ENCODE measurements at places on chromosomes 12 and 14. TPM values are rescaled to one million over a fixed set of nuclear protein-coding genes. Genes with fewer than 3 reads are reported as not detected.
A peak's percentile ranks its signal among the peaks of the same experiment; 100 is the strongest.

DNA sequence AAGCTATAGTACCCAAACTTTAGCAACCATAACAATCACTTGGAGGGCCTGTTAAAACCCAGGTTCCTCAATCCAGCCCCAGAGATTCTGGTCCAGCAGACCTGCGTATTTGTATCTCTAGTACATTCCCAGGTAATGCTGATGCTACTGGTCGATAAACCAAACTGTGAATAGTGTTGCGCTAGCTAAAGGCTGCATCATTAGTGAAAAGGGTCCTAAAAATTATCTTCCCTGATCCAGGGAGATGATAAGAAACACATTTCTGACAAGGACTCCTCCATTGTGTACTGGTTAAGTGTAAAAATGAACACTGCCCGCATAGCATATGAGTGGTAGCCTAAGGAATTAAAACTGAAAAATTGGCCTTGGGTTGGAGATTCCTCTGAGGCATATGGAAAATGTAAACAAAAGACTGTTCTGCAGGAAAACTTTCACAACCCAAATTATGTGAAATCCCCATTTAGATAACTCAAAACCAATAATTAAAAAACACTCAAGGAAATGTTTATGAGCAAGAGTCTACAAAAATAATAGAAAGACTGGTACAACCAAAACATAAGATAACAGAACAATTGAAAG lies 322.7 kb downstream of the CEP128 start:
- no peak overlapping the region for H3K27ac ChIP-seq
- no peak overlapping the region for H3K4me3 ChIP-seq
- DNase-seq, result no peak
- no peaks in the 10 kb centered on the region for H3K36me3 ChIP-seq
- H3K4me1 ChIP-seq, result no peaks in the 10 kb centered on the region

- H3K4me1 ChIP-seq, result peaks cover 44% of the 10 kb centered on the region
- peak overlapping the region; percentile 94 for H3K27ac ChIP-seq
- peak overlapping the region; percentile 72 for H3K4me3 ChIP-seq
- no peaks in the 10 kb centered on the region for H3K36me3 ChIP-seq
- H3K27me3 ChIP-seq, result no peaks in the 10 kb centered on the region
Measured at GRCh38 chr12:46382408-46382963, 9.9 kb upstream of the SLC38A2 start.

The FBXO33 gene
- 3.4 TPM for polyA plus RNA-seq

DNA sequence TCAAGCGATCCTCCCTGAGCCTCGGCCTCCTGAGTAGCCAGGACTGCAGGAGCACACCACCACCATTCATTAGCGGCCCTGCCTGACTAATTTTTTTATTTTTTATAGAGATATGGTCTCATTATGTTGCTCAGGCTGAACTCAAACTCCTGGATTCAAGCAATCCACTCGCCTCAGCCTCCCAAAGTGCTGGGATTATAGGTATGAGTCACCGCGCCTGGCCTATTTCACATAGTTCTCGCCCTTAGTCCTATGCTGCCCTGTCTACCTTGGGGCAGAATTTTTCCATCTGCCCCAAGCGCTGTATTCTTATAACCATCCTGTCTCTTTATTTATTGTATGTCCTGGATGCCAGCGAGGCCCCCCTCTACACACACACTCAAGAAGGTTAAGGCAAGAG lies 50.9 kb upstream of the BCL2L14 start:
- no peak overlapping the region for H3K27ac ChIP-seq
- H3K27me3 ChIP-seq, result no peaks in the 10 kb centered on the region
- DNase-seq, result no peak
- H3K36me3 ChIP-seq, result no peaks in the 10 kb centered on the region

GRCh38 chr12:12979126-12979525 lies 20.9 kb downstream of the HEBP1 start:
- H3K4me3 ChIP-seq, result no peak overlapping the region
- no peaks in the 10 kb centered on the region for H3K27me3 ChIP-seq
- peak; percentile 64 for DNase-seq
- H3K4me1 ChIP-seq, result peaks cover 11% of the 10 kb centered on the region
- peaks cover 60% of the 10 kb centered on the region for H3K36me3 ChIP-seq

The ETV6 gene
- 4.4 TPM for polyA plus RNA-seq

DNA sequence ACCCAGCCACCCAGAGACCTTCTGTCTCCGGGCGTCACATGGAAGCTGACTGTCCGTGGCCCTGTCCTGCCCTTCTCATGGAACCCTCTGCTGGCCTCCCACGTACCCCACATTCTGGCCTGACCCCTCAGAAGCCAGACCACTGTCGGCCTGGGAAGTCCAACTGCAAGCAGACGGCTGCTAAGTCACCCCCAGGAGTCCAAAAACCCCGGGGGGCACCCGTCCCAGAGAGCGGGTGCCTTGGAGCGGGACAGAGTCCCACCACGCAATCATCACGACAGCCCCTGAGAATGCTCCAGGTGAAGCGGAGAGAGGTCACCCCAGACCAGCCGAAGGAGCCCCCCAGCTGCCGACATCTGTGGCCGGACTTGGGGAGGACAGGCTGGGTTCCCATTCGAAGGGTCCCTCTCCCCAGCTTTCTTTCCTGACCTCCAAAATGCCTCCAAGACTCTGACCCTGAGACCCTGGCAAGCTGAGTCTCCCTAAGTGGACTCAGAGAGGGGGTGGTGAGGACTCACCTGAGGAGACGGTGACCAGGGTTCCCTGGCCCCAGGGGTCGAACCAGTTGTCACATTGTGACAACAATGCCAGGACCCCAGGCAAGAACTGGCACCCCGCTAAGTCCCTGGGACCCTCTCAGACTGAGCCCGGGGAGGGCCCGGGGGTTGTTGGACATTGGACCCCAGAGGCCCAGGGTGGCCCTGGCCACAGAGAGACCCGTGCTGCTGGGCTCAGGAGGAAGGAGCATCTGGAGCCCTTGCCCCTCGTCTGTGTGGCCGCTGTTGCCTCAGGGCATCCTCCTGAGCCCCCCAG lies 337.1 kb downstream of the TMEM121 start:
- no peaks in the 10 kb centered on the region for H3K36me3 ChIP-seq
- no peak overlapping the region for H3K27ac ChIP-seq
- H3K4me3 ChIP-seq, result peak overlapping the region; percentile 22

The CCDC60 gene
- polyA plus RNA-seq, result 4.1 TPM

- H3K27ac ChIP-seq, result no peak overlapping the region
- no peaks in the 10 kb centered on the region for H3K36me3 ChIP-seq
- H3K4me1 ChIP-seq, result no peaks in the 10 kb centered on the region
- no peak overlapping the region for H3K4me3 ChIP-seq
Measured at GRCh38 chr14:61300754-61301153, 19.6 kb upstream of the TMEM30B start.

DNA sequence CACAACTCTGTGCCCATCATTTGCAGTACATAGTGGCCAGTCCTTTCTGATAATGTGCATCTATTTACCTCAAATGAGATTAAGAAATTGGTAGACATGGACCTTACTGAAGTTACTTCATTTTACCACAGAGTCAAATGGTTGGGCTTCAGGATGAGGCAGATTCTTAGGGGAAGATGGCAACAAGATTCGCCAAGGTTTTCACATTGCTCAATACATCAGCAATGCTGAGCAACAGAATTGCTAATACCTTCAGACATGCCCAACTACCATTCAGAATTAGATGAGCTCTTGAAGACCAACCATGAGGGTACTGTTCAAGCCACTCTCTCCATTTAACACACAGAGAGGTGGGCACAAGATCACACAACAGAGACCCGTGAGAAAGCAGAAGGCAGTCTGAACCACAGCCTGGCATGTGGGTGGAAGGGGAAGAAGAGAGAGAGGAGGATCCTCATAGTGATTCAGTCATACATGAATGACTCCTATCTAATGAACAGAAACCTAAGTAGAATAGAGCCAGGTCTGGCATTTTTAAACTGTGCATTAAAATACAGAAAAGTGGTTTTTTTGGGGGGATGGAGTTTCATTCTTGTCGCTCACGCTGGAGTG lies 28.5 kb downstream of the CPM start:
- no peak for DNase-seq
- H3K27ac ChIP-seq, result no peak overlapping the region
- H3K27me3 ChIP-seq, result no peaks in the 10 kb centered on the region
- H3K36me3 ChIP-seq, result no peaks in the 10 kb centered on the region

- H3K27me3 ChIP-seq, result peaks cover 2% of the 10 kb centered on the region
- no peak for DNase-seq
- peak overlapping the region; percentile 45 for H3K27ac ChIP-seq
- H3K4me3 ChIP-seq, result no peak overlapping the region
- H3K4me1 ChIP-seq, result no peaks in the 10 kb centered on the region
- no peaks in the 10 kb centered on the region for H3K36me3 ChIP-seq
Measured at GRCh38 chr14:99262977-99263448, 9.0 kb downstream of the BCL11B start.

The TAS2R7 gene
- not detected for polyA plus RNA-seq

The SERPINA5 gene
- polyA plus RNA-seq, result 5.9 TPM

DNA sequence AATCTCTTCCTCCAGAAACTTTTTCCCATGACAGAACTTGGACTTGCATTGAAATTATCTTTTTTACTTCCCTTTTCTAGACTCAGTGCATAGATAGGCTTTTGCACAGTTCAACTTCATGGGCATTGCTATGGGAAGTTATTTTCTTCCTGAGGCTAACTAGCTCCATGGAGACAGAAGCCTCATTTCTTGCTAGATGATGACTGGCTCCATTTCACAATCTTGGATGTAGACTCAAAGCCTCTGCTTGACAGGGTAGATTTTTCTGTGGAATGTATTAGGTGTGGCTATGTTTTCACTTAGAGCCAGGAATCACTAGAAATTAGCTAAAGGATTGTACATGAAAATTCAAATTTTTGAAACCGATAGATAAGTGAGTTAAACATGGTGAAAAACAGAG lies 884.1 kb upstream of the MGAT4C start:
- H3K27ac ChIP-seq, result no peak overlapping the region
- no peak for DNase-seq
- H3K27me3 ChIP-seq, result no peaks in the 10 kb centered on the region
- no peaks in the 10 kb centered on the region for H3K4me1 ChIP-seq

The GNG2 gene
- 3.7 TPM for polyA plus RNA-seq

GRCh38 chr12:55720894-55721444 lies 776 bp downstream of the RDH5 start:
- H3K27ac ChIP-seq, result peak overlapping the region; percentile 89
- no peaks in the 10 kb centered on the region for H3K27me3 ChIP-seq
- no peak overlapping the region for H3K4me3 ChIP-seq
- H3K4me1 ChIP-seq, result peaks cover 94% of the 10 kb centered on the region
- peak; percentile 84 for DNase-seq

DNA sequence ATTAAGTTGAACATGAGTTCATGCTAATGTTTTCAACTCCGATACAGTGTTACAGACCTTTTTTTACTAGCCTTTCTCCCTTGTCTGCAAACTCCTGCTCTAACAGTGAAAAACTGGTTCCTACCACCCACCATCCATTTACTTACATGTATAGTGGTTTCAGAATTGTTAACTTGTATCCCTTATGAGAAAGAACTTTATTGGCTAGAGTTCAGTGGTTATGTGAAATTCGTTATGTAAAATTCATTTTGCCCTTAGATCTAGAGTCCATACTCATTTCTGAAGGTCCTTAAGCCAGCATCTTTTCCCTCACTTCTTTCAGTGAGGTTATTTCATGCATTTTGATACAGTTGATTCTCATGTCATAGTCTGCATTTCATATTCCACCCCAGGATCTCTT lies 51.0 kb downstream of the PRKCH start:
- H3K36me3 ChIP-seq, result no peaks in the 10 kb centered on the region
- H3K4me1 ChIP-seq, result peaks cover 7% of the 10 kb centered on the region
- no peak overlapping the region for H3K27ac ChIP-seq

The SDR9C7 gene
- polyA plus RNA-seq, result 0.50 TPM

DNA sequence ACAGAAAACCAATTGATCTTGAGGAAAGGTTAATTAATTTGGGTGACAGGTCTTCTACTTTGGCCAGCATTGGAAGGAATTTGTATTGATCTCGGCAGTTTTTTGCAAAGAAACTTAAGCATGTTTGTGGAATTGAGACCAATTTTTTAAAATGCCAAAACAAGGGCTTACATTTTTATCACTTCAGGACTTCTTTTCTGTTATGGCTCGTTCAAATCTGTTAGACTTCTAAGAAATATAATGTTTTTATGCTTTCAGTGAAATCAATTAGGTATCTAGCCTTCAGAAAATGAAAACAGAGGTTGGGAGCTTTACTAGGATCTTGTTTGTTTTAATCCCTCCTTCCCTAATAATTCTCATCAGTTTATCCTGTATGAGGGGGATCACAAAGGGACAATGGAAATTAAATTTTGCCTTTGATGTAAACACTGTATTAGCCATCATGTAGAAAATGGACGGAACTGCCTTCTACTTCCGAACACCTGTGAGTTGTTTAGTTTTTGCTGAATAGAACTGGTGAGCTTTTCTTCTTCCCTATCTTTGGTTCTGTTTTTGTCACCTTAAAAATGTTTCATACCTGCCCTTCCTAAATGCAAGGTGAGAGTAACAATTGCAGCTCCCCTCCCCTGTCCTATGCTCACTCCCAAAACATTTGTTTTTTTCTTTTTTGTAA lies 7.8 kb downstream of the FOXA1 start:
- H3K36me3 ChIP-seq, result no peaks in the 10 kb centered on the region
- H3K4me3 ChIP-seq, result peak overlapping the region; percentile 53
- H3K27ac ChIP-seq, result peak overlapping the region; percentile 95

GRCh38 chr12:80834724-80835123 lies 103.0 kb downstream of the LIN7A start:
- DNase-seq, result no peak
- no peaks in the 10 kb centered on the region for H3K27me3 ChIP-seq
- H3K27ac ChIP-seq, result no peak overlapping the region
- H3K4me1 ChIP-seq, result peaks cover 4% of the 10 kb centered on the region
- no peak overlapping the region for H3K4me3 ChIP-seq
- no peaks in the 10 kb centered on the region for H3K36me3 ChIP-seq

The CAPZA3 gene
- polyA plus RNA-seq, result 2.1 TPM

GRCh38 chr12:130639476-130640424 lies 76.3 kb downstream of the RIMBP2 start:
- H3K27ac ChIP-seq, result no peak overlapping the region
- no peaks in the 10 kb centered on the region for H3K36me3 ChIP-seq
- no peaks in the 10 kb centered on the region for H3K27me3 ChIP-seq
- no peak overlapping the region for H3K4me3 ChIP-seq
- DNase-seq, result no peak
- no peaks in the 10 kb centered on the region for H3K4me1 ChIP-seq

DNA sequence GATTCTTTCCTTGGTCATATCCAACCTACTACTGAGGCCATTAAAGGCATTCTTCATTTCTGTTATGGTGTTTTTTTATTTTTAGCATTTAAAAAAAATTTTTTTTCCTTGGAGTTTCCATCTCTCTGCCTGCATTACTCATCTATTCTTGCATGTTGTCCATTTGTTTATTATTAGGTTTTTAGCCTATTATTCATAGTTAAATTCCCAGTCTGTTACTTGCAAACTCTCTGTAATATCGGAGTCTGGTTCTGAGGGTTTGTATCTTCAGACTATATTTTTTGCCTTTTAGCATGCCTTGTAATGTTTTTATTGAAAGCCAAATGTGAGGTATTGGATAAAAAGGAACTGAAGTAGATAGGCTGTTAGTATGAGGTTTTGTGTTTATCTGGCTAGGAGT lies 284.3 kb downstream of the FUT8 start:
- DNase-seq, result no peak
- H3K27me3 ChIP-seq, result no peaks in the 10 kb centered on the region
- H3K36me3 ChIP-seq, result peaks cover under 1% of the 10 kb centered on the region
- no peak overlapping the region for H3K4me3 ChIP-seq
- no peaks in the 10 kb centered on the region for H3K4me1 ChIP-seq
- H3K27ac ChIP-seq, result no peak overlapping the region

Data from stomach (tissue), 19 donors.